ENCODE measurements at places on chromosomes 4 and X.

GRCh38 chrX:109889289-109890006 lies 113.5 kb upstream of the TMEM164 start:
- no peak for DNase-seq

GRCh38 chrX:156001001-156001666 lies 3.6 kb downstream of the IL9R start:
- DNase-seq: no peak

DNA sequence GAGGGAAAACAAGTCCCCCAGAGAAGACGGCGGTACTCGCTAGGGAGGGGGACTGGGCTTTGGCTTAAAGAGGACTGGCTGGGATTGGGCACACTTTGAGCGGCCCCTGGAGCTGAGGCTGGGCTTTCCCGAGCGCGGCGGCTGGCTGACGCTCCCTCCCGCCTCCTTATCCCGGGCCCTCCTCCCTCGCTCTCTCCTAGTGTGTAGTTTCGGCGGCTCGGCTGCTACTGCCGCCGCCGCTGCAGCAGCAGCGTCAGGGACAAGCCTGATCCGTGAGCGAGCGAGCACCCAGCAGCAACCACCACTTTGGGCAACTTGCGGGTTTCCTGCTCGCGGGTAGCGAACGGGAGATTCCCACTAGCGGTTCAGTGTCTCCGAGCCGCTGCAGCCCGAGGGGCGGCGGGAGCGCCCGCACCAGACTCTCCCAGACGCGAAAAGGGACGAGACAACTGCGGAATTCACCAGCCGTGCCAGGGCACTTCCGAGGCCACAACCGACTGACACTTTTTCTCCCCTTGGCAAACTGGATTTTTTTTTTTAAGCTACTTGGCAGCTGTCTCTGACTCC lies 632 bp upstream of the PCDH7 start:
- peak; percentile 67 for DNase-seq

DNA sequence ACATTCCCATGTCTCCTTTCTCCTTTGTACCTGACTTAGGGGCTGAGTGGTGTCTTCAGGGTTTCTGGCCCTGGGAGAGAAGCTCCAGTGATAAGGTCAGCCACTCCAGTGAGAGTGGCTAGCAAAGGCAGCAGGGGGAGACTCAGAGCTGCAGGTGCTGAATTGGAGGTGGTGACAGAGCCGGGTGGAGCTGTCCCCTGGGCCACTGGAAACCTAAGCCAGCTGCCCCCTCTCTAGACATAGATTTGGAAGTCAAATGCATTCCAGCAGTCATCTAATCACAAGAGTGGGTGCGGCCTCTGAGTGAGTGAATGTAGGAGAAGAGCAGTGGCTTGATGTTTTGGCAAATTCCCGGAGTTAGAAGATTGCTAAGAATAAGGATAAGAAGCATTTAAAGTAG lies 28.5 kb downstream of the TRIM2 start:
- DNase-seq: peak; percentile 42

GRCh38 chr4:24768006-24768405 lies 27.4 kb upstream of the SOD3 start:
- DNase-seq: no peak

DNA sequence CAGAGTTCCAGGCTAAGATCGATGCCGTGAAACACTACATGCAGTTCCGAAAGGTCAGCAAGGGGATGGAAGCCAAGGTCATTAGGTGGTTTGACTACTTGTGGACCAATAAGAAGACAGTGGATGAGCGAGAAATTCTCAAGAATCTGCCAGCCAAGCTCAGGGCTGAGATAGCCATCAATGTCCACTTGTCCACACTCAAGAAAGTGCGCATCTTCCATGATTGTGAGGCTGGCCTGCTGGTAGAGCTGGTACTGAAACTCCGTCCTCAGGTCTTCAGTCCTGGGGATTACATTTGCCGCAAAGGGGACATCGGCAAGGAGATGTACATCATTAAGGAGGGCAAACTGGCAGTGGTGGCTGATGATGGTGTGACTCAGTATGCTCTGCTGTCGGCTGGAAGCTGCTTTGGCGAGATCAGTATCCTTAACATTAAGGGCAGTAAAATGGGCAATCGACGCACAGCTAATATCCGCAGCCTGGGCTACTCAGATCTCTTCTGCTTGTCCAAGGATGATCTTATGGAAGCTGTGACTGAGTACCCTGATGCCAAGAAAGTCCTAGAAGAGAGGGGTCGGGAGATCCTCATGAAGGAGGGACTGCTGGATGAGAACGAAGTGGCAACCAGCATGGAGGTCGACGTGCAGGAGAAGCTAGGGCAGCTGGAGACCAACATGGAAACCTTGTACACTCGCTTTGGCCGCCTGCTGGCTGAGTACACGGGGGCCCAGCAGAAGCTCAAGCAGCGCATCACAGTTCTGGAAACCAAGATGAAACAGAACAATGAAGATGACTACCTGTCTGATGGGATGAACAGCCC lies 9.3 kb downstream of the CNGA2 start:
- no peak for DNase-seq

DNA sequence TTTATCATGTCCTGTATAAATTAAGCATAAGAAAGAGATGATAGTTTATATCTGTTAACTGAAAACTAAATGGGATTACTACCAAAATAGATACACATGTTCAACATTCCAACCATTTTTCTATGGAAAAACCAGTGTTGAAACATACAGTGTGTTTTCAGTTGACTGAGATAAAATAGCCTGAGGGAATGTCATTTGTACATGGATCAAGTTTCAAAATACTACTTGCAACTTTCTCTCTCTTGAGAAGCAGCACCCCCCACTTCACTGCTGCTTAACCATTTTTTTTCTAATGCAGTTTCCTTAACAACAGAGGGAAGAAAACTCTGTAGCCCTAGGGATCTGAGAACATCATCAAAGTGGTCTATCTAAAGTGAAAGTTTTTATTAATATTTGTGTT lies 70.8 kb downstream of the NPNT start:
- no peak for DNase-seq

DNA sequence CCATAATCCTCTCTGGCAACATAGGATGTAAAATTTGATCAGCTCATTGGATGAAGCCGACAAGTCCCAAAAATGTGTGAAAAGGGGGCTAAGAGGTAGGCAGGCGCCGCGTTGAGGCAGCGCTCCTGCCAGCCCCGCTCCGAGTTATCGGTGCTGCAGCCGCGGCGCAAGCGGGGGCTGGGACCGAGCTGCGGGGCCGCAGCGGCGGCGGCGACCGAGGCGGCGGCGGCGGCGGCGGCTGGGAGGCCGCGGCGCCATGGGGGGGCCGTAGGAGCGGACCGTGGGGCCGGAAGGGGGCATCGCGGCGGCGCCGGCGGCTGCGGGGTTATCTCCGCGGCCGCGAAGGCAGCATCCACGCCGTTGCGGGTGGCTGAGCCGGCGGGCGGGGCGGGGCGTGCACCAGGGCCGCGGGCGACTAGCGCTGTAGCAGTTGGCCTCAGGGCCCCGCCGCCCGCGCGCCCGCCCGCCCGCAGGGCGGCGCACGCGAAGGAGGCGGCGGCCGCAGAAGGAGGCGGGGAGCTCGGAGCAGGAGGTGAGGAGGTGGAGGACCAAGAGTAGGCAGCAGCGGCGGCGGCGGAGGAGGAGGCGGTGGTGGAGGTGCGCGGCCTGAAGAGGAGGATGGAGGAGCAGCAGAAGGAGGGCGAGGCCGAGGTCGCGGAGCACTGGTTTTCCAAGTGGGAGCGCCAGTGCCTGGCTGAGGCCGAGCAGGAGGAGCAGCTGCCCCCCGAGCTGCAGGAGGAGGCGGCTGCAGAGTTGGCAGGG lies 126.0 kb upstream of the CXorf66 start:
- DNase-seq: no peak

DNA sequence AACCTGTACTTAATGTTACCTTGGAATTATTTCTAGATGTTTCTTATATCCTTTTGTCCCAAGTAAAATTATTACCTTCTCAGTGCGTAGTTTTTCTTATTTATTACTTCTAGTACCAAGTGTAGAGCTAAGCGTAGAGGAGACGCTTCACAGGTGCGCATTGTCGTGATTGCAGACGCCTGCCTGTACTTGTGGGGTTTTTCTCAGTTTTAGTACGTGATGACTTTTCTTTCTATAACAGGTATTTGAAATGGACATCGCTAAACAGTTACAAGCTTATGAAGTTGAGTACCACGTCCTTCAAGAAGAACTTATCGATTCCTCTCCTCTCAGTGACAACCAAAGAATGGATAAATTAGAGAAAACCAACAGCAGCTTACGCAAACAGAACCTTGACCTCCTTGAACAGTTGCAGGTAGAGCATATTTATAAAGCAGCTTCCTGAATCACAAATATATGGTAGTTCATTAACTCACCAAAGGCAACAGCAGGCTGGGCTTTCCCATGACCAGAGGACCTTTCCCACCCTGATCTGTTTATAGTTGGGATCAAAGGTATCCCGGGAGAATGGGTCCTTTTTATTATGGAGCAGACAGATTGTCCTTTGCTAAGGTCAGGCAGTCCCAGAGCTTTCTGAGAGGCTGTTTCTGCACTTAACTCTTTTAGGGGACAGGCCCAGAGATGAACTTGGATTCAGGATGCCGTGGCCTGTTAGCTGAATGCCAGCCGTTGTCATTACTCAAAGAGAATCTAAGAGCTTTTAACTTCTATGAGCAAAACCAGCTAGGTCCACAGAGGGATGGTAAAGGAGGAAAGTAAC lies 172.9 kb downstream of the PTTG2 start:
- DNase-seq: no peak

DNA sequence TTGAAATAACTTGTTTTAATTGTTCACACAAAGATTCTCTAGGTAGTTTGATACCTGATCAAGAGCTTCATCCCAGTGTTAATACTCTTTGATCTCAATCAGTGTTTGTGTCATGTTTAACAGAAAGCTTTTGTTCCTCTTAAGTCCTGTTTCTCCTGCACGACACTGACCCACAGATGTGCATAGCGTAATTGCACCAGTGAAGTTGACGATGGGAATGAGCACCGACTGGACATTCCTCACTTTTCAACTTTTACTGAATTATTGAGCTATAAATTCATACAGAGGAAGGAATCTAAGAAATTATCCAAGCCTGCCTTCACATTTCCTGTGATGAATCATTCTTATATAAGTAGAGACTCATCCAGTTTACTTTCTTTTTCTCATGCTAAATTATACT lies 878.7 kb upstream of the TENM3 start:
- no peak for DNase-seq

DNA sequence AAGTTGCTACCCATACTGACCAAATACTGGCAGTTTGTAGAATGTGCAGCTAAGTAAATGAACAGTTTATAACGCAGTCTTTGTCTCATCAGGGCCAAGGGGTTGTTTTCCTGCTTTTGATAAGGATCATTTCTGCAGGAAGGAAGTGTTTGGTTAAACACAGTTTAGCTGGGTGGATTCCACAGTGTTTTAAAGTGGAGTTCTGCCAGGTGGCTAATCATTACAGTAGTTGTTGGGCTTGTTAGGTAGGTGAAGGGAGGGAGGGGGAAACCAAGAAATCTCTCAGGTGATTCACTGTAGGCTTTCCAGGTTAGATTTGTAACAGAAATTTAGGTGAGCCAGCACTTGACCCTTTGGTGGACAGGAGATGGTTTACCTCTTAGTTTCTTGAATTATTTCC lies 58.1 kb downstream of the FNIP2 start:
- no peak for DNase-seq

DNA sequence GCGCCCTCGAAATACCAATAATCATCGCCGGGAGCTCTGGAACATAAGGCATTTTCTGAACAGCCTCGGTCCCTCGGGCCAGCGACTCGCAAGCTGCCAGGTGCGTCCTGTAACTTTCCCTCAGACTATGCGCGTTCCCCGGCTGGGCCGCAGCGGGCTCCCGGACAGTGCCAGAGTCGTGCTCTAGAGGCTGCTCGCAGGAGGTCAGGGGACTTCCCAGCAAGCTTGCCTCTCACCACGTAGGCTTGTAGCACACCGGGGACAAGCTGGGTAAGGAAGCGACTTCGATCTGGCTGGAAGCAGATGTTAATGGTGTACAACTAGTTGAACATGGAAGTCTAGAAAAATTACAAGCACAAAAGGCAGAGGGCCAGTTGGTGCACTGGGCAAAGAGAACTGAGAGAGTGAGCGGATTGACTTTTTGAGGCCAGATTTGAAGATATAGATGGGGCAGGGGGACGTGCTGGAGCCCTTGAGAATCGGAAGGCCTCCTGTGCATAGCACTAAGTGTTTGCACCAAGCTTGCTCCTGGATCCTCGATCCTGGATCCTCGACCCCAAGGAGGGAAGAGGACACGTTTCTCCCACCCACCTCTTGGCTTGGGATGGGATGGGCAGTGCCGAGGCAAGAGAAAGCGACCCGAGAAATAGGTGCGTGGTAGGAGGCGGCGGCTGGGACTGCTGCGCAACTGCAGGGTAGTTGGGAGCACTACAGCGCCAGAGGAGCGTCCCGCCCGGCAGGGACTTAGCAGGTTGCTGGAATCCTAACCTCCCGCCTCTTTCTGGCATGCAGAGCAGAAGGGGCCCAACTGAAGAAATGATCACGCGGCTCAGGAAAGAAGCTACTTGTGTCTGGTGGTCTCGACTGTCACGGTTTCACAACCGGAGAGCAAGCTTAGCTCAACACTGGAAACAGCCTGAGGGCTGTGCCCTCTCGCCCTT lies 19.9 kb upstream of the ZIC3 start:
- DNase-seq: no peak

DNA sequence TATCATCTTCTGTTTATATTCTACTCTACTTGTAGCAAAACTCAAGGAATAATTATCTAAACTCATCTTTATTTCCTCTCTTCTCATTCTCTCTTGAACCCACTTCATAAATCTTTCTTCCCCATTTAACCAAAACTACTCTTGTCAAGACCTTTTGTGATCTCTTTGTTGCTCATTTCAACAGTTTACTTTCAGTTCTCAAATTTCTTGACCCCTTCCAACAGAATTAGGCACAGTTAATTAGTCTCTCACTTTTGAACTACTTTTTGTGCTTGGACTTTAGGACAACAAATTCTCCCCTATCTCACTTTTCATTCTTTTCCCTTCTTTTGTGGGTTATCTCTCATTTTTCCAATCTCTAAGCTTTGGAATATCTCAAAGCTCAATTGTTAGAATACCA lies 27.4 kb upstream of the CAMK2D start:
- no peak for DNase-seq

DNA sequence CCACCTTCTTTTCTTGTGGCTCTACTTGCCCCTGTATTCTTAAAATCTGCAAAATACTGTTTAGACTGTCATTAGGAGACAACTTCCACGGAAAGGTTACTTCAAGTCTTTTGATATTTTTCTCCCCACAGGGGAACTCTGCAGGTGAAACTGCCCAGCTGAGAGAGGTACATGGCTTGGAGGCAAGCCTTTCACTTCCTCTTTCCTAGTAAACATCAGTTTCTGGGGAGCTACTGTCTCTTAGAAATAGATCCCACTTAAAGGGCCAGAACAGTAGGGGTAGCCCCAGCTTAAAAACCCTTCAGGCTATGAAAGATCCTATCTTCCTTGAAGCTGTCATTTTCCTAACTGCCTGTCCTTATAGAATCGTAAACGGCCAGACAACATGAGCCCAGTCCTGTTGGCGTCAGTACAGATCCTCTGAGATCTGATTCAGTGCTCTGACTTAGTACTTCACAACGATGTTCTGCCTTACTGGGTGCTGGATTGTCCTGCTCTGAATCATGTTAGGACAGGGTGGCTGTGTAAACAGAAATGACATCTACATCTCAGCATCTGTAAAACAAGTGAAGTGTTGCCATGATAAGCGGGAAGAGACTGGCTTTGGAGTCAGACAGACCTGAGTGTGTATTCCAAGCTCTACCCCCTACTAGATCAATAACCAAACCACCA lies 102.1 kb downstream of the ITIH6 start:
- DNase-seq: no peak
